ENCODE measurements at places on chromosomes 6 and 20.

DNA sequence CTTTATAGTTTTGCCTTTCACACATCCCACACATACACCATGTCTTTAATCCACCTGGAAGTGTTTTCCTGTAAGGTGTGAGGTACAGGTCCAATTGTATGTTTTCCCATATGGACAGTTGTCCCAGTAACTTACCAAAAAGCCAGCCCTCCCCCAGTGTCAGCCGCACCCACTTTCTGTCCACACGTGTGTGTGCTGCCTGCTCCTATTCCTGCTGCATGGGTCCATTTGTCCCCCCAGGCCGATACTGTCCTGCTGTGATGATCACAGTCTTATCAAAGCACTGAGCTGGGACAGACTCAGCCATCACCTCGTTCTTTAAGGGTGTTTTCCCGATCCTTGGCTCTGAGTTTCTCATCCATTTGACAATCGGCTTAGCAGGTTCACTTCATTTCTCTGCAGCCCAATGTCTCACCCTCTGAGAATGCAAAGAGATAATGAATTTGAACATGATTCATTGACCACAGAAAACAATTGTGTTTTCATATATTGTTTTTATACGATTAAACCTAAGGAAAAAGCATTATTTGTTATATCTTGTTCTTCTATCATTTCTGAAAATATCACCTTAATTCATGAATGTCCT is 9.6 kb downstream of the VSX1 start:
- DNase-seq = no peak

- no peak for DNase-seq
Observed at GRCh38 chr20:32855387-32855786, 3.3 kb upstream of the EFCAB8 start.

DNA sequence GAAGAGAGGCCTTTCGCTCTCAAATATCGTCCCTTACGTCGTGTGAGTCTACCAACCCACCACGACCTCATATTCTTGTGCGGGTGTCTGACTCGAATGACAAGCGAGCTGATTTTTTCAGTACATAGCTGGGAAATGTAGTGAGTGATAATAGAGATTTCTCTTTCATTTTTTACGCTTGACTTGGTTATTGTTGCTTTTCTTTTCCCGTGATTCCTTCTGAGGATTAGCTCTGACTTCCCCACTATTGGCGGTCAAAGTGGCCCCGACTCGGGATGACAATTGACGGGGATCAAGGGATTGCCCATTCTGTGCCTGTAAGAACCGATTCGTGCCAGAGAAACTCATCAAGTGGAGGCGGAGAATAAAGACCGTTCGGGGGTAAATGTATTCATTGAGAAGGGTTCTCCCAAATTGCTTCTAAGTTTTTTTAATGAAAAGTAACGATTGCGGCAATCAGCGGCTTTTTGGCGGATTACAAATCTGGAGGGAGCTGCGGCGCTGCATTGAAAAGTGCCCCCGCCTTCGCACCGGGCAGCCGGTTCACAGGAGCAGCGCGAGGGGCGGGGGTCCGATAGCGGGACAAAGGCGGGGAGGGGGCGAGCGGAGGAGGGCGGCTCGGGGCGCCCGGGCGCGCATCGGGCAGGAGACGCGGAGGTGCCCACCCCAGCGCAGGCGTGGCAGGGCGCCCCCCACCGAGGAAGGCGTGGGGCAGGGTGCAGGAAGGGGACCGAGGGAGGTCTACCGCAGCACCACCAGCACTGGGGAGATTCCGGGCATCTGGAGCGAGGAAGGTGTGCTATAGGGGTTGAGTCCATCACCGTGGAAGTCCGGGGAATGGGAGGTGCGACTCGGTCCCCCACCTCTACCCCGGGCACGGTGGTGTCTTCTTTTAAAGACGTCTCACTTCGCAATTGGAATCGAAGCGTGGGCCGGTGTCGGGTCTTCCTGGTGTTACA is 44.5 kb upstream of the OSTM1 start:
- DNase-seq = peak; percentile 6

GRCh38 chr6:142810952-142811514 is 133.9 kb downstream of the HIVEP2 start:
- DNase-seq = no peak

DNA sequence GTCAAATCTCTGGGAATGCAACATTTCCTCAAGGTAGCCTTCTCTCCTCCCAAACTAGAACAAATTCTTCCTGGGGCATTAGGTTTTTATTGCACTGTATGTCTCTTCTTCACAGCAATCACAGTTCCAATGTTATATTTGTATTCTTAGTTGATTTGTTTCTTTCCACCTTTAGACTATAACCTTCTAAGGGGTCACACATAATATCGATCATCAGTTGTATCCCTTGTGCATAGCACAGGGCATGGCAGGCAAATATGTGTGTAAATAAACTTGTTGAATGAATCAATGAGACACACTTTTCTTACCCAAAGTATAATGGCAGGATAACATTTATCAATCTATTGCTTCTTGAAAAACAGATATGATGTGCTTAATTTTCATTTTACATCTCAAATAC is 81.0 kb downstream of the ATG5 start:
- no peak for DNase-seq

DNA sequence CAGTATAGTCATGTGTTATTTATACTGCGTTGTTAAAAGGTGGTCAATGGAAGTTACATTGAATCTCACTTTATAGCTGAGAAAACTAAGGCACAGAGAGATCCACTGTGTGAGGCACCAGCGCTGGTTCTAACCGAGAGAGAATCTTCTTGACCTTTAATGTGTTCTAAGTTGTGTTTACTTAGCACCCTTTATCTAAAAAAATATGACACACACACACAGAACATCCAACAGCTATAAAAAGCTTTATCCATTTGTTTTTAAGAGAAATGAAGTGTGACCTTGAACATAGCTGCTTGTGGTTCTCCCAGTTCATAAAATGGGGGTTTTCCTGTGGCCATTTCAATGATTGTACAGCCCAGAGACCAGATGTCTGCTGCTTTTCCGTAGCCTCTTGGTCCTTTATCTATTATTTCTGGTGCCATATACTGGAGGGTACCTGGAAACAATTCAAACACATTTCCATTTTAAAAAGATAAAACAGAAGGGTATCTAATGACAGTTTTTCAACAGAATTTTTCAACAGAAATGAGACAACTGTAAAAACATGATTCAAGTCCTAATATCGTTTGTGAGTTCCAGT is 54.8 kb upstream of the MAP7 start:
- no peak for DNase-seq

- no peak for DNase-seq
Observed at GRCh38 chr20:32302507-32302872, 25.0 kb downstream of the KIF3B start.

DNA sequence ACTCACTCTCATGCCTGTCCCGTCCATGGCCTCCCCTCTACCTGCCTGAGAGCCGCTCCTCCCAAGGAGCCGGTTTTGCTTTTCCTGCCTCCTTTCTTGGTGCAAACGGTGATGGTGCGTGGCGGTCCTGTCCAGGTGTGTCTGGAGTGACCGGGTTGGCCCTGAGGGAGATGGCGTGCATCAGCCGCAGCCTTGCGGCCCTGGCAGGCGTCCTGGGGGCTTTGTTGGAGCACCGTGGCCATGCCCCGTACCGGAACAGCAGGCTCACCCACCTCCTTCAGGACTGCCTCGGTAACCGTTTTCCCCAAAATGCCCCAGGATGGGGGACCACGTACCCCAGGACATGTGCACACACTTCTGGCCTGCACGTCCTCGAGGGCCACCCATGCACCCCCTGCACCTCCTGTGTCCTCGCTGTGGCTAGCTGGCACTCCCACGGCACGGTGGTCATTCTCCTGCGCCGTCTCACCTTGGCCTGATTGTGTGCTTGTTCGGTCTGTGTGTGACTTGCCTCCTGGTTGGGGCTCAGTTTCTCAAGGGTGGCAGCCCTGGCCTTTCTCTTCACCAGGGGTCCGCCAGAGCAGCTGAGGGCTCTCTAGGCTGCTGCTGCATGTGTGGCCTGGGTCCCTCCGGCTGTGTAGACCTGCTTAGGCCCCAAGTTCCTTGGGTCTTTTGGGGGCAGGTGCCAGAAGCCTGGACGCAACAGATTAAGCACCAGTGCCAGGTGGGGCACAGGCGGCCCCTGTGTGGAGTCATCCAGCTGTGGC is 36.4 kb downstream of the FRMD1 start:
- DNase-seq = no peak

- no peak for DNase-seq
Observed at GRCh38 chr6:116475141-116475540, 14.0 kb downstream of the CALHM6 start.

GRCh38 chr6:8839626-8840025 is 404.3 kb upstream of the SLC35B3 start:
- DNase-seq = no peak

GRCh38 chr6:132167929-132168892 is 217.0 kb upstream of the CCN2 start:
- no peak for DNase-seq

GRCh38 chr6:138724015-138724414 is 49.6 kb upstream of the CCDC28A start:
- DNase-seq = no peak

- DNase-seq = no peak
Observed at GRCh38 chr6:112320561-112321318, 26.4 kb upstream of the RFPL4B start.
